ENCODE measurements at places on chromosomes 3 and 15.

DNA sequence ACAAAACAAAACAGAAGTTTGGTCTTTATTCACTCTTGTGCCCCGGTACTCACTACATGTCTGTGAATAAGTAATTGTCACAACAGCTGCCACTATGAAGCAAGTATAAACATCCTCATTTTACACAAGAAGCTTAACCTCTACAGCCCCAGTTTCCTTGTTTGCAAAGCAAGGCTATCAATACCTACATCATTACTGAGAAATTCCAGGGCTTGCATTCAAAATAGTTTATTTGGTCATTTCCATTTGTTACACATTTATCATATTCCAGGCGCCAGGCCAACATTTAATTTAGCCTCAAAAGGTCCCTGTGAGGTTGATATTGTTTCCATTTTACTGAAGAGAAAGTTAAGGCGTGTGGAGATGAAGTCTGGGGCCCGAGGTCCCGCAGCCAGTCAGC is 161.4 kb upstream of the LRTM1 start:
- DNase-seq: no peak

GRCh38 chr3:106029954-106030626 is 161.3 kb upstream of the CBLB start:
- DNase-seq: no peak

- DNase-seq: no peak
Observed at GRCh38 chr3:52838561-52839267, 3.9 kb upstream of the MUSTN1 start.

DNA sequence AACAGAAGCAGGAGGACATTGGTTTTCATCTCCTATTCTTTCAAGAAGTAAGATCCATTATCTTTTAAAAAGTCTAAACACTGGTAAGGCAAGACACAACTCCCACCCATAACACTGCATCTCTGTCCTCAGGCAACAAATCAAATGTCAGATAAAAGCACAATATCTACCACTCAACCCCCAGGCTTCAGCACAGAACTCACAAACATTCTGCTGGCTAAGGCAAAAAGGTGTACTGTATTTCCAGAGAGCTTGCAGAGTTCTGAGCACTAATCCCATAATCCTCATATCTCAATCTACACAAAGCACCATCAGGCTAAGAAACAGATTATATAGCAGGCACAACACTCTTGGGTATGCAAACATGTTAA is 20.9 kb downstream of the RAF1 start:
- no peak for DNase-seq

- no peak for DNase-seq
Observed at GRCh38 chr3:175057401-175057800, 198.3 kb downstream of the NAALADL2 start.

DNA sequence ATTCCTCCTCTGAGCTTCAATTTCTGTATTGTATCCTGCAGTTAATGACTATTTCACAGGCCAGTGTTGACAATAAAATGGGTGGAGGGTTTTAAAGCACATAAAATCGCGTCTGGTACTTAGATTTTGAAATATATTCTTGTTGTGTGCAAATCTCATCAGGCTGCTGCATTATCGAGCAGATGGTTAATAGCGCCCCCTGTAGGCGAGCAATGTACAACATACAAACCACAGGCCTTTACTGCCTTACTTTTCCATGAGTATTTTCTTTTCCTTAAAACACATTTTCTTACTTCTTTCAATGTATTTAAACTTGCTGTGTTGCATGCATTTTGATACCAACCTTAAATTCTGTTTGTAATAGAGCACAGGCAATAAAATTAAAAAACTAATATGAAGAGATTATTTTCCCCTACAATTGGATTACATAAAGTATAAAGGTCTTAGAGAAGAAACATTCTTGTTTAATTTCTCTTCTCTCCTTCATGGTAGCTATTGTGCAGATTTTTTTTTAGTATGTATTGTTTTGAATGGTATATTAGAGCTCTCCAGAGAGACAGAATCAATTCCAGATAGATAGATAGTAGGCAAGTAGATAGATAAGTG is 608.4 kb downstream of the CADM2 start:
- DNase-seq: peak; percentile 3

DNA sequence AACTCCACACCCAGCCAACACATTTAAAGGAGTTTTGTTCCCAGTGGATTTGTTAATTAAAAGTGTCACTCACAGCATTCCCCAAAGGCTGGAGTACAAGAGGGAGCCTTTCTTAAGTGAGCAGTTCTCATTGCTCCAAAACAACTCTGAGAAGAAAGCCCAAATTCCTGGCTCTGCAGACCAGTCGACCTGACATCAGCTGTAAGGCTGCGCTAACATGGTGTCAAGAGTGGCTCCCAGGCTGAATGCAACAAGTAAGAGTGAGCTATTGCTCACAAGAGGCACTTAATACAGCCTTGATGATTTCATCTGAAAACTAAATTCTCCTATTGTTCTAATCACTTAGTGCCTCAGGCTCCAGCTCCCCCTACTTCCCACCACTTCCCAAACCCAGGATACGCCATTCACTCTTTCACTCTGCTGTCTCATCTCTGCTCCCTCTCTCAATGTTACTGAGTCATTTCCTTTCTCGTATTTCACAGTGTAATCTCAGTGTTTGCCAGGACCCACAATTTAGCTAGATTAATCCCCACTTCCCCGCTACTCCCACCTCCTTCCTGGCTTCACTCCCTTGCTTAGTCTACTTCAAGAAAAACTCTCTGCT is 81.8 kb downstream of the WWTR1 start:
- DNase-seq: peak; percentile 47

DNA sequence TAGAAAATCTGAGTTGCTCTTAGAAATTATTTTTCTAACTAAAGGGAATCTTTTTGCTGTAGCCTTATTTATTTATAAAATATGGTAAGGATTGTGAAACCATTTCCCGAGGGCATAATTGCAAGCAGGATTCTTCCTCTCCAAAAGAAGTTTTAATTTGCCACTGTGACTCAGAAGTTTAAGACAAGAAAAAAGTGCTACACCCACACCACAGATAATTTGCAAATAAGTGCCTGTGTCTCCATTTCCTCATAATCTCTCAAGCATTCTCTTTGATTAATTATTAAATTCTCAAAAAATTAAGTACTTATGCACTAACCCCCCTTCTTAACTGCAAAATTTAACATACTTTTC is 43.6 kb downstream of the RASA2 start:
- no peak for DNase-seq

DNA sequence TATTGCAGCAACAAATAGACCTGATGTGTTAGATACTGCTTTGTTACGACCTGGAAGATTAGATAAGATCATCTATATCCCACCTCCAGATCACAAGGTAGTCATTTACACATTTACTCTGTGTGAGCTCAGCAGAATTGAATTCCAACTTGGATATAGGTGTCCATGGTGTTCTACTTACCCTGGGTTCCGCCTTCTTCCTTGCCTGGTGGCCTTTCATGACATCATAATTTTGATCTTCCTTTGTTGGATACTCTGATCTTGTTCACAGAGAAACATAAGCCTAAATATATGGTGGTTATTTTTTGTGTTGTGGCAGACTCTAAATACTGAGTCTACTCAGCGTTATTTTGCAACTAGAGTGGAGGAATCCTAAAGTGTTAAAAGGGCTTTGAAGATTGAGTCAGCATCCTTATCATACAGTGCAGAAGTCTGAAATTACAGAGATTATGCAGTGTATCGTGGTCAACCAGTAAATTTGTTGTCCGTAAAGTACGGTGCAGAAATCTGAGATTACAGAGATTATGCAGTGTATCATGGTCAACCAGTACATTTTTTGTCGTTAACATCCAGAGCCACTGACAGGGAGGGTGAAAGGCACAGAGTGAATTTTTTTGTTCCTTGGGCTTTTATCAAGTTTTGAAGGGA is 39.1 kb upstream of the GATM start:
- DNase-seq: no peak

DNA sequence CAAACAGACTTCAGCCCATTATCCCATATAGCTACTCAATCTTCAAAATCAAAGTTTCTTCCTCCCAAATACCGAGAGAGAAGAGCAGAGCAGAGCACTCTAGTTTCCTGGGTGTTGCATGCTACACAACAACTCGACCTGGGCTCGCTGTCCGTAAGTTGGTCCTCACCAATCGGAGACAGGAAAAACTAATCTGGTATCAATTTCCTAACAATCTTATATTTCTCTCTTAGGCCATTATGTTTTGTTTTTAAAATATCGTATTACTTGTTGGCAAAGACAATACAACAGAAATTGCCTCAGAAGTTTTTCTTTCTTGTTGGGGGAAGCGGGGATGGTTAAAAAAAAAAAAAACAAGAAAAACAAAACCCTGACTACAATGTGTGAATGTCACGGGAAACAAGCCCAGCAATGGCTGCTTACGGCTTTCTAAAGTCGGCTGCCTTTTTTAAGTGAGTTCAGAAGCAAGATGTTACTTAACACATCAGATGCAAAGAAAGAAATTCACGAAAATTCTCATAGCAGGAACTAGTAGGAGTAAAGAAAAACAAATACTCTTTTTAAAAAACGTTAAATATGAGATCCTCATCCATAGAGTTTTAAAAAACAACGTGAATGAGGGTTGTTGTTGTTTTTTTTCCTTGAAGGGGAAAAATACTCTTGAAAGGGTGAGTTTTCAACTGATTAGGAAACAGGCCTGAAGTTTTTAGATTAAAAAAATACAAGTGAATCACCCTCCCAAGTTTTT is 1.9 kb downstream of the VGLL4 start:
- DNase-seq: no peak

- no peak for DNase-seq
Observed at GRCh38 chr3:153210660-153211059, 48.6 kb downstream of the RAP2B start.

GRCh38 chr3:70476174-70476573 is 163.7 kb upstream of the MDFIC2 start:
- no peak for DNase-seq

GRCh38 chr15:27084844-27085243 is 113.9 kb downstream of the GABRG3 start:
- DNase-seq: no peak

DNA sequence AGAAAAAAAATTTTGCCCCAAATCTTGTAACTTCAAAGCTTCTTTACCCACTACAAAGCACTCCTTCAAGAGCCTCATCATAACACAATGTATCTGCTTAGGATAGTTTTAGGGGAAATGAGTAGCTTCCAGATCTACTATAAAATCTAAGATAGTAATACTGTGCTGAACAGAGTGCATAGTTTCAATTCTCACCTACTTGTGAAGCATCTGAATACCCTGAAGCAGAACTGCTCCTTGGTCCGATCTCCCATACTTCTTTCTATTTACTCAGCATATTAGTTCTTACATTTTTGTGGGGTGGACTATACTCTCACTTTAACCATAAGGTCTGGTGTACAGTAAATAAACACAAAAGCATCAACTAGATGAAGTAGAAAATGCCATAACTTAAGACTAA is 9.6 kb downstream of the TFRC start:
- no peak for DNase-seq

GRCh38 chr3:142963234-142963515 is 299 bp downstream of the PAQR9 start:
- no peak for DNase-seq

- no peak for DNase-seq
Observed at GRCh38 chr3:16482194-16482769, 31.2 kb downstream of the RFTN1 start.

- DNase-seq: no peak
Observed at GRCh38 chr15:73349191-73349590, 19.6 kb downstream of the HCN4 start.

DNA sequence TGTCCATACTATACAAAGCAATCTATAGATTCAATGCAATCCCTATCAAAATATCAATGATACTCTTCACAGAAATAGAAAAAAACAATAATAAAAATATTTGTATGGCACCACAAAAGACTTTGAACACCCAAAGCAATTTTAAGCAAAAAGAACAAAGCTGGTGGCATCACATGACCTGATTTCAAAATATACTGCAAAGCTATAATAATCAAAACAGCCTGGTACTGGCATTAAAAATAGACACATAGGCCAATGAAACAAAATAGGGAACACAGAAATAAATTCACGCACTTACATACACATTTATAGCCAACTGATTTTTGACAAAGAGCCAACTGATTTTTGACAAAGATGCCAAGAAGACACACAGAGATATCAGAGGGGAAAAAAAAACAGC is 9.2 kb upstream of the ENTPD3 start:
- no peak for DNase-seq

GRCh38 chr3:192216067-192216466 is 511.3 kb downstream of the FGF12 start:
- DNase-seq: no peak

DNA sequence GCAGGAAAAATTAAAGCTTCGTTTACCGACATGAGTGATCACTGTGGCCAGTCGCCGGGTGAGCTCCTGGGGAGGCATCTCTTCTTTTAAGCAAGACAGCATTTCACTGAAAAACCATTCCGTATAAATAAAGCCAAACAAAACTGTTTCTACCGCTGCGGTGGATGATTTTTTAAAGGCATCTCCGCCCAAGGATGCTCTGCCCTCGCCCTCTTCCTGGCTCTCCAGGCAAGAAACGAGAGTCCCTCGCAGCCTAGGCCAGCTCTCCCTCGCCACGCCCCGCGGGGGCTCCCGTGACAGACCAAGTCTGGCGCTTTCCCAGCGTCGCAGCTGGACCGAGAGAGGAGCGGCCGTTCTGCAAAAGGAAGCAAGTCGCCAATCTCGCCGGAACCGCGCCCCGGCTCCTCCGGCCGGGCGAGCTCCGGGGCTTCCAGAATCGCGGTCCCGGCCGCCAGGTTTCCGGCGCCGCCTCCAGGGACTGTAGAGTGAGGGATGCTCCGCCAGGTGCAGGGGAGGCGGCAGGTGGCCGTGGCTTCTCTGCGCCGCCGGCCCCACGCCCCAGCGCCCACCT is 458 bp downstream of the MCF2L2 start:
- DNase-seq: peak; percentile 51

DNA sequence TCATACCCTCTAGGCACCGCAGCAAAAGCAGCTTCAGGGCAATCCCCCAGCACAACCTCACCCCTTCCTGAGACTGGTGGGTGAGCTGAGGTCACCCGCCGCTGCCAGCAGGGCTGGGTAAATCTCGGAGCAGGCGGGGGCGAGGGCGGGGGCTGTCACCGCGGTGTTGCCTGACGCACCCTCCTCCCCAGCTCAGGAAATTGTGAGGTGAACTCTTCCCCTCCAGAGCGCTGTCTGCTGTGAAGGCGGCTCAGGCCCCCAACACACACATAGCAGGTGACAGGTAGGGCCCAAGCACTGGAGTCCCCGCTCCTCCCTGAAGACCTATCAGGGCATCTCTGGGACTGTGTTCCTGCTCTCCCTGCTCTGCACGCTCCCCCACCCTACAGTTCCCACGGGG is 30.2 kb upstream of the FURIN start:
- DNase-seq: no peak

GRCh38 chr3:132615881-132616280 is 18.8 kb downstream of the ACKR4 start:
- DNase-seq: no peak

GRCh38 chr15:75843678-75844581 is 683 bp downstream of the UBE2Q2 start:
- no peak for DNase-seq

DNA sequence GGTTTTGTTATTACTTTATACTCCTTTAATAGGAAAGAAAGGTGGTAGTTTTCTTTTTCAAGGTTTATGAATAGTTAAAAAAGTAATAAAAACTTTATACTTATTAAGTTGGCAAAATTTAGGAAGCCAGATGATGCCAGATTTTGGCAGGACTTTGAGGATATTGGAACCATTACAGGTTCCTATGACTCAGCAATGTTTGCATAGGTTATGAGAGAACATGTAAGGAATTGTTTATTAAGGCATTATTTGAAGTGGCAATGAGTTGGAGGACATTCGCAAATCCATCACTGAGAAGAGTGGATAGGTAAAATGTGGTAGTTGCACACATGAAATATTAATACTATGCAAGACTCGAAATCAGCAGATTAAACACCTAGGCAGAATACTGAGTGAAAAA is 29.9 kb downstream of the CDAN1 start:
- no peak for DNase-seq
